ENCODE measurements at places on chromosomes 2 and 18.

DNA sequence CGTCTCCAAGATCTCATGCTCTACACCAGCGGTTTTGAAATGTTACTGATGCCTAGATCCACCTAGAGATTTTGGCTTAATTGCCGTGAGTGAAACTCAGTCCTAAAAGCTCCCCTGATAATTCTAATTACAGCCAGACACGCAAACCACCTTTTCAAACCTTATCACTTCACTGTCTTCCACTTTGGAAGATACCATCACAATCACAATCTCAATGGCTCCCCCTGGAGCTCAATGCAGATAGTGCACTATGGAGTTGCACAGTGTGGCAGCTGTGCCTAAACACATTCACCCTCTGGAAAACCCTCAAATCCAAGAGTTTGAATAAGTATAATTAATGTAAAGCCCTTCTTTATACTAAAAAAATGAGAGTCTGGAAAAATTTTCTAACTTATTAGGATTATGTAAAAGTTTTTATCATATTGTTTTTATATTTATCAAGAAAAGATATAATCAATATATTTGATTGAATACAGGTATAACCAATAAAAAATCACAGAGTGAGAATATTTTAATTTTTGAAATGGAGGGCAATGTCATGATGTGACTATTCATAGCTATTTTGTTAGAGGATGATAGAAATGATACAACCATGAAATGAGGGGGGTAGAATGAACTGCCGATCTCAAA lies 102.9 kb upstream of the SLC8A1 start:
- no peak for DNase-seq

GRCh38 chr2:164438490-164439205 lies 182.6 kb downstream of the GRB14 start:
- DNase-seq: no peak

GRCh38 chr2:68341583-68341982 lies 21.8 kb upstream of the CNRIP1 start:
- DNase-seq: no peak

- no peak for DNase-seq
These were observed 211.6 kb downstream of the TRIB2 start for GRCh38 chr2:12928197-12928774.

- DNase-seq: no peak
These were observed 308.3 kb upstream of the SLC8A1 start for GRCh38 chr2:40760071-40760666.

DNA sequence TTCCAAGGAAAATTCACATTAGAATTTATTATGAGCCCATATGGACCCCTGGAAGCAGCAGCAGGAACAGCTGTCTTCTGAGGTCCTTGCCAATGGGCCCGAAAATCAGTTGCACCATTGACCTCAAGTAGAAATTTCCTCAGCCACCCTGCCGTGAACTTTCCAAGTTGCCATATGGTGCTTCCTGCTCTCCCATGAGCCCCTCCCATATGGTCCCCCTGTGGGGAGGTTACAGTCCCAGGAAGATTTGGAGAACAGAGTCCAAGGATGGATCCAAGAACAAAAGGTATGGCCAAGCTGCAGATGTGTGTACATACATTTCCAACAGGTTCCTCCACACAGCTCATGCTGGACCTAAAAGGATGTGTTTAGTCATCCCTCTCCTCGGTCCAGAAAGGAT lies 34.6 kb downstream of the DIPK1C start:
- DNase-seq: no peak

DNA sequence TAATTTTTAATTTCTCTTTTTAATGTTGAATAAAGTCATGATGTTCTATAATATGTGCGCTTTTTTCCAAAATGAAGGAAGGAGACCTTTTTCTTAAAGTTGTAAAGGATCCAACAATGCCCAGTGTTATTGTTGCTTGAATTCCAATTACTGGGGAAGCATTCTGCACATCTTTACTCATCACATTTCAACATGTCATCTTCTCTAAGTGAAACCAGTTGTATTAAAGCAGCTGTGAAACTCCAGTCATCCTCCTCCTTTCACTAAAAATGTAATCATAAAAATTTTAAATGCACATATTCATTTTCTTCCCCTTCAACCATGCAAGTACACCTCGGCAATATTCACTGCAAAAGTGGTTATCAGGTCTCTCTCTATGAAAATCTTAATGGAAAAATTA lies 722.7 kb downstream of the TSN start:
- no peak for DNase-seq

GRCh38 chr2:66370824-66371223 lies 64.1 kb upstream of the MEIS1 start:
- DNase-seq: no peak

GRCh38 chr18:45116116-45116515 lies 435.4 kb downstream of the SETBP1 start:
- no peak for DNase-seq

GRCh38 chr2:219803294-219803693 lies 175.9 kb downstream of the SLC4A3 start:
- no peak for DNase-seq

DNA sequence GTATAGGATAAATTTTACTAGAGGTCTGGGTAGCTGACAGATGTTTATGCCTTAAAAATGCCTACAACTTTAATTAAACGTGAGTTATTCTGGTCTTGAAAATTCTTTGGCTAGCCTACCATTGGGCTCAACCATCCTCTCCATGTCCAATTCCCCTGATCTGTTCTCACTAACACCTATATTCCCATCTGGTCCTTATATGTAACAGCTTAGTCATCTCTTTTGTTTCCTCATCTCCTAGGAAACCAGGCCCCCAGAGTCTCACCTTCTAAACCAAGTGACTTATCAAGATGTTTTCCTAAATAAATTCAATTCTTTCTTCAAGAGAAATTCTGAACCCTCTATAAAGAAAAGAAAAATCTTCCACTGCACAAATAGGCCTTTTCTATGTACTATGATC lies 148.5 kb downstream of the TTC32 start:
- no peak for DNase-seq

GRCh38 chr18:49849331-49850217 lies 36.2 kb upstream of the ACAA2 start:
- no peak for DNase-seq

DNA sequence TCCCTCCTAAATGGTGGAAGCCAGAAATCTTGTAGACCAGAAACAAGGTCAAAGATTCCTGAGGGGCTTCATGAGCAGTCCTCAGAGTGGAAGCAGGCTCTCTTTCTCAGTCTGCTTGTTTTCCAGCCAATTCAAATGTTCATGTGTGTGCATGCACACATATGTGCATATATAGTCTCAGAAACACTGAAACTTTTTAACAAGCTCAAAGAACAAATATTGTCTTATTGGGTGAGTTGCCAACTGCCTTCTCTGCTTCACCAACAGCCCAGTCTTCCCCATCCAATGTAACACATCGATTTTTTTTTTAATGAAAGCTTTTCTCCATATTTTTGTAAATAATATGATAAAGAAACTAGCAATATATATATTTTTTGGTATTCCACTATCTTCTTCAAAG lies 3.7 kb downstream of the CACNB4 start:
- DNase-seq: no peak

- DNase-seq: no peak
These were observed 79.6 kb downstream of the LBH start for GRCh38 chr2:30310955-30311354.

- no peak for DNase-seq
These were observed 126.0 kb downstream of the SP100 start for GRCh38 chr2:230541934-230542380.

DNA sequence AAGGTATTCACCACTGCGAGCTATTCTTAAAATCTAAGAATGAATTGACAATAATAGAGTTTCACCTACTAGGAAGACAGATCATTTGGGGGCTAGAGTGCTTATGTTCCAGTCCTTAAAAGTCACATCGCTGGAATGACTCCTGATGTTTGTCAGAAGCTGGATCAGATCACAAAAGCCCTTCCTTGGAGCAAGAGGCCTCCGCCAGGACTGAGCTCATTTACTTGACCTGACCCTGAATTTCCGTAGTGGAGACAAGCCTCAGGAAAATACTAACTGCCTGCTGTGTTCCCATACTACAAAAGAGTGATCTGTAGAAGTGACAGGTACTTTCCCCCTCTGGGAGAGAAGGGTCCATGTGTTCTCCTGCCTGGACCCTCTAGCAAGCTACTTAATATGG lies 483.9 kb downstream of the DPP10 start:
- no peak for DNase-seq

GRCh38 chr2:69400121-69400520 lies 13.1 kb upstream of the GFPT1 start:
- no peak for DNase-seq

GRCh38 chr18:44816477-44816876 lies 135.8 kb downstream of the SETBP1 start:
- no peak for DNase-seq

DNA sequence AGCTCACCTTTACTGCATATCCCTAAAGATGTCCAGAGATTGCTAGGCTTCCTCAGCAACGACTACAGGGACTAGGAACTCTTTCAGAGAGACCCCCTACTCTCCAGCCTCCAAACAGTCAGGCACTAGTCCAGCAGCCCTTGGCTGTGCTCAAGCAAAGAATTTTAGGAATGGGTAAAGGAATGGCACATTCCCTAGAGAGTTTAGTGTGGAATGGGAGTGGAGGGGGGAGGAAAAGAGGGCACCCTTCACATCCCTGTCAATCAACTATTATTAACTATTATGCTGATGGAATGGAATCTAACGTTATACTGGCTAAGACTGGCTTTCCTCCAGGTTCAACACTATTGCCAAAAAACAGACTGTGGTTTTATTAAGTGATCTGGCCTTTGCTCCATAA lies 64.8 kb downstream of the IKZF2 start:
- DNase-seq: no peak

DNA sequence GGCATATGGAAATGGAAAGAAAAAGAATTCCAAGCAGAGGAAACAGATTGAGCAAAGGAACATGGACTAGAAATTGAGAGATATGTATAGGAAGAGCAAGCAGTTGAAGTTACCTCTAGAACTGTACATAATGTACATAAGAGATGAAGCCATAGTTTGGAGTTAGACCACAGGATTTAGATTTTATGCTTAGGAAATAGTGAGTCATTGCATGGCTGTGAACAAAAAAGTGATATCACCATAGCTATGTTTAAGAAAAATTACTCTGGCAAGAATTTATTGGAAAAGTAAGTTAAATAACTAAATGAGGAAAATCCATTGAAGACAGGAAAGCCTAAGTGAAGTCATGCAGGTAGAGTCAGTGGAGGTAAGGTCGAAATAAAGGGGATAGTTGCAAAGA lies 99.4 kb upstream of the GALNT5 start:
- no peak for DNase-seq

GRCh38 chr2:126761981-126762878 lies 106.3 kb downstream of the GYPC start:
- DNase-seq: peak; percentile 21

DNA sequence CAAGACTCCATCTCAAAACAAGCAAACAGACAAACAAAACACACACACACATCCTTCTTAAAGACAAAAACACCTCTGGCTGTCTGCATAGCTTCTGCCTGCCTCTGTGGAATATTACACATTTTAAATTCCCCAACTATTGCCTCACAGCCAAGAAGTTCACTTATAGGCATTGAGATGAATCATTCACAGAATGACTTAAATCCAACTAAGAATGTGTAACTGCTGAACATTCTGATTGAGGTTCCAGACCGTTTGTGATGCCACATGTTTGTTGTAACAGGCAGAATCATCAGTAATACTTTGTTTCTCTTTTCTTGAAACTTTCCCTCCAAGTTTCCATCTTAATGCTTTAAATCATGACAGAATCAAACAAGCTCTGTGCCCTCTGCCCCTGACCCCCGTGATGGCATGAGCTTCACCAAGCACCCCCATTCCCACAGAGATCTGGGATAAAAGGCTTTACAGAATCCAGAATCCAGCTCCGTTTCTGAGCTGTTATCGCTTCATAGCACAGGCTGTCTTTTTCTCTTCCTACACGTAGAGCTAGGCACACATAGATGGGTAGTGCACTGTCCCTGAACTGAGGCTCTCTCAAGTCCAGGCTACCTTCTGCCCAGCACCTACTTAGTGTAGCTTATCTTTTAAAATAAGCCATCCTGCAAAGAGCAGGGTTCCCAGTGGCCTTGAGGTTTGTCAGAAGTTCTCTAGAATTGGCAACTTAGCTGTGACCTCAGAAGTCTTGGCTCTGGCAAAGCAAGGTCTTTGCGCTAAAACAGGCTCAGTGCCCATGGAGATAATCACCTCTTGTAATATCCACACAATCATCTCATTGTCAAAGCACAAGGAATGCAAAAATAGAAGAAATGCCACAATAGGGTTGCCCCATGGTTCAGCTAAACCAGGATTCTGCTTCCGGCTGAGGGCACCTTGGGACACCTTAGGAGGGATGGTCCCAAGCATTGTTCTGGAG lies 32.9 kb downstream of the EPAS1 start:
- no peak for DNase-seq

GRCh38 chr2:236861944-236862343 lies 223.7 kb upstream of the COPS8 start:
- no peak for DNase-seq

DNA sequence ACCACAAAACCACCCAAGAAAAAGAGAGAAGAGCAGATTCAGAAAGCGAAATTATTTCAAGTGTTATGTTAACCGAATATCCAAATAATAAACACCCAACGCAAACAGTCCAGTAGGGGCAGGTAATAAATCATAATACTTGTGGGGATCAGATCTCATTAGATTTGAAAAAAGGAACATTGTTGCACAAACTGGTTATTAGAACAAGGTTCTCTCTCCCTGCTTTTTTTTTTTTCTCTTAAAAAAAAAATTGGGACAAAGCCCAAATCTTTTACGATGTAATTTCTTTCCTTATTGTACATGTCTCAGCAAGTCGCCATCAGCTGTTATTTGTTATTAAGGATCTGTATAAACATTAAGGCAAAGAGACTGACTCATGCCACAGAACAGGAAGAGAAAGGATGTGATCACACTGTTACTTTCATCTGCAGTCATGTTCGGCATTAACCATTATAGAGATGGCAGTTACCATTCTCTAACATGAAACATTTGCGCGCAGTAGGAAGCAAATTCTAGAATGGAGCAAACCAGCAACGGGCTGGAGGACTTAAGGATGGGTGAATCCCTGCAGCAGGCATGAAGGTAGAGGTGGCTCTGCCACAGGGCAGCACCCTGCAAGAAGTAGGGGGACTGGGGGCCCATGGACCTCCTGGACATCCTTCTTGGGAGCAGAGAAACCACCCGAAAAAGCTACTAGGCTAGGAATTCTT lies 42.0 kb downstream of the EPHA4 start:
- no peak for DNase-seq

- DNase-seq: no peak
These were observed 468.4 kb upstream of the SPHKAP start for GRCh38 chr2:228649876-228650275.

GRCh38 chr2:1743396-1744150 lies 742 bp downstream of the PXDN start:
- no peak for DNase-seq

DNA sequence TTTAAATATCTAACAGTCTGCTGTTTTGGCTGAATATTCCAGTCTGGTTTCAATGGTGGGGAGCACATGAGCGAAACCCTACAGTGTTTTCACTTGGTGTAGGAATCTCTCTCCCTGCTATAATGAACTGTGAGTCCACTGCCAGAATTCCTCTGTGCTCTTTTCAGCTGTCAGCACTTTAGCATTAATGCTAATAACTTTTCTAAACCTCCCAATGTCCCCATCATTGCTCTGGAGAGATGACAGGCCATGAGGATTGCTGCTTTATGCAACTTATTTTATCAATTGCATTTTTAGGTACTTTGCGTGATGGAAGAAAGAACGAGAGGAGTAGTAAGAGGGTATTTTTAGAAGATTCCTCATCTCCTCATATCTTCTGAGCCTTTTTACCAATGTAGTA lies 25.3 kb downstream of the STK39 start:
- DNase-seq: no peak

Measured in effector CD4-positive, alpha-beta T cell (primary cell).